ENCODE measurements at places on chromosomes 5 and 9.

DNA sequence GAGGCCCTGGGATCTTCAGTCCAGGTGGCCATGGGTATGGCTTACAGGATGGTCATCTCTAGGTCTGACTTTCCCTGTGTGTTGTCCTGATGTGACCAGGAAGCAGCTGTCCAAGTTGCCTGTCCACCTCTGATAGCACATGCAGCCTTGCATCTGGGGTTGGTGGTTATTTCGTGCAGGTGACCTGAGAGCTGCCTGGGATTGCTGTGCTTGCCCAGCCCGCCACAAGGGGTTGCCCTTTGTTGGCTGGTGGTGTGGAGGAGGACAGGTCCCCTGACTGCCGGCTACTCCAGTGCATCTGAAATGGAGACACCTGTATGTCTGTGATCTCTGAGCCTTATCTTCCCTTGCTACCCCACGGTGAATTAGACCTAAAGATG is 212.6 kb downstream of the ARHGAP26 start:
- no peak for DNase-seq

DNA sequence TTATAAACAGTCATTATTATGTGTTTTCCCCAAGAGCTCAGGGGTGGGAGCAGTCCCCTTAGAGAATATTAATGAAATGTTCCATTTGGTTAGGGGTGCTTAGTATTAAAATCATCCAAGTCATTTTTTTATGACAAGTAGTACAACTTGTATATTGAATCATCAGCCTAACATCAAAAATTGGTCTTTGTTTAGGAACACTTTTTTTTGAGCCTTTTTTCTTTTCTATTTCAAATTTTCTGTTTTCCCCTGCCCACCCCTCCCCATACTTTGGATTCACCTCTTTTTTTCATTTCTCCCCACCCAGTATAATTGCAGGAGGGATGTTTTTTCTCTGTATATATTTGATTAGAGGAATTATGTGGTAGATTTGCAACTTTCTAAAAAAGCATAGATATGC is 25.8 kb downstream of the RBM27 start:
- DNase-seq: no peak

DNA sequence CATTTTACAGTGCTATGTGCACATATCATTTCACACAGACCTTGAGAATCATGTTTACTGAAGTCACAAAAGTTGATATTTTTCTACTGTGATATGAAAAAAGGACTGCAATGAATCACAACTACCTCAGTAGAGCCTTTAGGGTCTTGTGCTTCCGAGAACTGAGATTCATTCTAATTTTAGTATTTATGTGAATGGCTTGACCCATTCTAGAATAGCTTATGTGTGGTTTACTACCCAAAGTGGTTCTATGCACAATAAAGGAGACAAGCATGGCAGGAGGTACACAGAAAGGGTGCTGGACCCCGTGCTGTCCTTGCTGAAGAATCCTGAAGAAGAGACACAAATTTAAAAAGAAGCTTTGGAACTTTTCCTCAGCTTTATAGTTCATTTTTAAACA is 28.2 kb downstream of the MEF2C start:
- no peak for DNase-seq

DNA sequence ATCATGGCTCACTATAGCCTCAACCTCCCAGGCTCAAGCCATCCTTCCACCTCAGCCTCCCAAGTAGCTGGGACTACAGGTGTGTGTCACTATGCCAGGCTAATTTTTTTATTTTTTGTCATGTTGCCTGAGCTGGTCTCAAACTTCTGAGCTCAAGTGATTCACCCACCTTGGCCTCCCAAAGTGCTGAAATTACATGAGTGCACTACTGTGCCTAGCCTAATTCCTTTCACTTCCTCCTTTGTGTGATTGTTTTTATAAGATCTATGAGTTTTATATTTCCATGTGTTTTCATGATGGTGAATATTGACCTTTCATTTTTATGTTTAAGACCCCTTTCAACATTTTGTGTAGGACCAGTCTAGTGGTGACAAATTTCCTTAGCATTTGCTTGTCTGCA is 55.2 kb upstream of the IL12B start:
- no peak for DNase-seq

GRCh38 chr5:169652057-169652456 is 15.0 kb downstream of the DOCK2 start:
- DNase-seq: no peak

GRCh38 chr5:120447706-120448239 is 16.3 kb upstream of the PRR16 start:
- DNase-seq: no peak

DNA sequence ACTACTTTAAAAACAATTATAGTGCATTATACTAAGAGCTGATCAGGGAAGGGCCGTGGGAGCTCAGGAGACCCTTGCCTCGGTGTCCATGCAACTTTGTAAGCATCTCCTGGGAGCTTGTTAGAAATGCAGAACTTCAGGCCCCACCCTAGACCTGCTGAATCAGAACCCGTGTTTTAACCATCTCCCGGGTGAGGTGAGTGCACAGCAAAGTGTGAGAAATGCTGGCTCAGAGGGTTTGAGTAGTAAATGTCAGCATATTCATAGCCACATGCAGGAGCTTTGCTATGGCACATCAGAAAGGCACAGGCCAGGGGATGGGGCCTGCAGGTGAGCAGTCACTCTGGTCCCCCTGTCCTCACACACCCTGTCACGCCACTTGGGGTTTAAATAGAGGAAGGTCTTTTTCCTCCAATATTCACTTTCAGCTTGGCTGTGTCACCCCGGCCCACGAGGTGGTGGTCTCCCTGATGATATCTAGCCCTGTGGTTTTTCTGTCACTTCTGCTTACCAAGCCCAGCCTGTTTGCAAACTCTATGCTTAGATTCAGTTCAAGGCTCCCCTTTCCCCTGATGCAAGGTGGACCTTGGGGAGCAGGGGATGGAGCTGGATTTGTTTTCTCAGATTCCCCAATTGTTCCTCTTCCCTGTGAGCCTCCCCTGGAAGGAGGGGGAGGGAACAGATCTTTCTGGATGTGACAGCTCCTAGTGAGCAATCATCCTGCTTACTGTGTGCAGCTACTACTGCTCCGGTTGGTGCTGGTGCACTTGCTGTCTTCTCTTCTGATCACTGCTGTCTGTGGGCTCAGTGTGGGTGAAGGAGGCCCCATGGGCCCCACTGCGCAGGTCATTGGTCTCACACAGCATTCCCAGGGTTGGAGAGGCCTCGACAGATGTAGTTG is 51.8 kb upstream of the TGFBR1 start:
- DNase-seq: no peak

DNA sequence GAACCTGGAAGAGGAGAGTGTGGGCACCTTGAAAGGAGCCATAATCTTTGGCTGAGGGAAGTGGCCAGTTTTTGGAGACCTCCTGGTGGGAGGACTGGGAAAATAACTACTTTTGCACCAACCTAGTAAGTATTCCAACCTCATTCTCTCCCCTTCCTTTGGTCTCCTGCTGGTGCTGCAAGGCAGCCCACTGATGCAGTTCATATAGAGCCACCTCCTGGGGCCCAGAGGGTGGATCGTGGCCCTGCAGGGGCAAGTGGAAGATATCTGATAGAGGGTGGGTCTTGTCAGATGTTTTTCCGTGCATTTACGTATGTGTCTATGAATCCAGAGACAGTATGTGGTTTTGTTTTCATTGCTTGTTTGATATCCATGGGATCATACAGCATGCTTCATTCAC is 172.8 kb upstream of the PITX1 start:
- DNase-seq: no peak

DNA sequence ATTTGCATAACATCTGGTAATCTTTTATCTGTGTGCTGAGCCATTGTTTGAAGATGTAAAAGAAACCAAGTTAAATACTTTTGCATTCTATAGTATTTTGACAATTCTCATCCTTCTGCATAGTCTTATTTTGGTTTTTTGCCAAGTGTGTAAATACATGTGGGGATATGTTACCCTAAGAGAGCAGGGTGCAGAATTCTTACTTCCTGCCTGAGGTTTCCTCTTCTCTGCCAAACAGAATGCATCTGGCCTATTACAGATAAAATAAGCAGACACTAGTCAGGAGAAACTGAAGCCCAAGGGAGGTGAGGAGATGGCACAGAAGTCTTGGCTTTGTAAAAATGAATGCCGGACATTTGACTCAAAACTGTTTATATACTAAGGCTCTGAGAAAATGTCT is 462.1 kb downstream of the TMEM38B start:
- no peak for DNase-seq

DNA sequence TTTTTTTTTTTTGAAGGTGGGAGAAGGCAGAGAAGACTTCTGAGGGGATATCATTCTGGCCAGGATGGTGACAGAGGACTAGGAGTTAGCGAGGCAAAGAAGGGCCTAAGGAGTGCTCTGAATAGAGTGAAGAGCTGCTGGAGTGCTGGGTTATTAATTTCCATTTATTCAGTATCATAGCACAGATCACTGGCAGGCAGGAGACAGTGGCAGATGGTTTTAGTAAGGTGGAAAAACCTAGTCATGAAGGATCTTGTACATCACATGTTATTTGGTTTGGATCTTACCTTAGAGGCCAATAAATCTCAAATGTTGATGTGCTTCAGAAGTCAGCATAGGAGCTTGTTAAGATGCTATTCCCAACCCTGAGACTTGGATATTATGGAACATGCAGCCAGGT is 165.5 kb downstream of the TTLL11 start:
- DNase-seq: no peak

GRCh38 chr9:133540698-133541025 is 6.2 kb downstream of the ADAMTSL2 start:
- no peak for DNase-seq

- DNase-seq: no peak
Measured at GRCh38 chr5:172410160-172410559, 44.2 kb downstream of the SH3PXD2B start.

- DNase-seq: no peak
Measured at GRCh38 chr9:92534204-92534603, 1.6 kb downstream of the ECM2 start.

- no peak for DNase-seq
Measured at GRCh38 chr9:87446527-87446926, 51.1 kb upstream of the DAPK1 start.

DNA sequence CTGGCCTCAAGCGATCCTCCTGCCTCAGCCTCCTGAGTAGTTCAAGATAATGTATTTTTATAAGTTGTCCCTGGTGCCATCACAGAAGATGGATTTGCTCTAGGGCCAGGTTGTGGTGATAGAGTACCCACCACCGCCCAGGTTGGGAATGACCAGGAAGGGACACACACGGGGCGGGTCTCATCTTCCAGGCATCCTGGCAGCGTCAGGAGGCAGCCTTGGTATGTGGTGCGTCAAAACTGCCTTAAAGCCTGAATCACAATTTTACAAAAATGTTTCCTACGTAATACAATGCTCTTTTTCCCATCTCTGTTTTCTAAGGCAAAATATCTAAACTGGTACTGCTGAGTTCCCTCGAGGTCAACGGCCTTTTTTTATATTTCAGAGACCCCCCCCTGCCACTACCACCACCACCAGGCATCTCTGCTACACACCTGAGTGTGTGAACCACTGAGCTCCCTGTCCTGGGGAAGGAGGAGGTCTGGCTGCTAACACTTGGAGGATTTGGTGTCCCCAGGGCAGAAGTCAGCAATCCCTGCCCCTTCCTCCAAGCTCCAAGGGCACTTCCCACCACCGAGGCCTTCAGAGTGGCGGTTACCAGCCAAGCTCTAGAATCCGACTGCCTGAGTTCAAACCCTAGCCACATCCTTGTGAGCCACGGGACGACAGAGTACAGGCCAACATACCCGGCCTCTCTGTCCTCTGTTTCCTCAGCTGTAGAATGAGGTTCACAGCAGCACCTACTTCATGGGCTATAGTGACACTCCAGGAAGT is 47.3 kb downstream of the SLC6A7 start:
- no peak for DNase-seq

DNA sequence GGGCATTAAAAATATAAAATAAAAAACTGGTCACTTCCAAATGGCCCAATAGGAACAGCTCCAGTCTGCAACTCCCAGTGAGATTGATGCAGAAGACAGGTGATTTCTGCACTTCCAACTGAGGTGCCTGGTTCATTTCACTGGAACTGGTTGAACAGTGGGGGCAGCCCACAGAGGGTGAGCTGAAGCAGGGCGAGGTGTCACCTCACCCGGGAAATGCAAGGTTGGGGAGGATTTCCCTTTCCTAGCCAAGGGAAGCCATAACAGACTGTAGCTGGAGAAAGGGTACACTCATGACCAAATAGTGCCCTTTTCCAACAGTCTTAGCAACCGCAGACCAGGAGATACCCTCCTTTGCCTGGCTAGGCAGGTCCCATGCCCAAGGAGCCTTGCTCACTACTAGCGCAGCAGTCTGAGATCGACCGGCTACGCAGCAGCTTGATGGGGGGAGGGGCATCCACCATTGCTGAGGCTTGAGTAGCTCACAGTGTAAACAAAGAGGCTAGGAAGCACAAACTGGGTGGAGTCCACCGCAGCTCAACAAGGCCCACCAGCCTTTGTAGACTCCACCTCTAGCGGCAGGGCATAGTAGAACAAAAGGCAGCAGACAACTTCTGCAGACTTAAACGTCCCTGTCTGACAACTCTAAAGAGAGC is 12.7 kb downstream of the RLN1 start:
- no peak for DNase-seq

DNA sequence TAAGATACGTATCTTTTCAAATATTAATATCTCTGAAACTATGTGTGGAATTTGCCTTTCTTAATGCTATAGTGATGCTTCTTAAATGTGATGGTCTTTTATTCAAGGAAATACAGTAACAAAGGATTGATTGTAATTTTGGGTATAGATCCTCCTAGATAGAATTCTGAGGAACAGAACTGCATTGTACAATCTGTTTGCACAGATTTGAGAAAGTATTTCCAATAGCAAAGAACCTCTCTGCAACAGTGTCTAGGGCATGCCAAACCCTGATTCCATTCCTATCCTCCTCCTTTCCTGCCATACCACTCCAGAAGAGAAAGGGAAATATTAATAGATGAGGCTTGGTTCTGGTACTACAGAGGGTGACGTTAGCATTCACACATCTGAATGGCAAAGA is 10.4 kb downstream of the SMIM15 start:
- no peak for DNase-seq

DNA sequence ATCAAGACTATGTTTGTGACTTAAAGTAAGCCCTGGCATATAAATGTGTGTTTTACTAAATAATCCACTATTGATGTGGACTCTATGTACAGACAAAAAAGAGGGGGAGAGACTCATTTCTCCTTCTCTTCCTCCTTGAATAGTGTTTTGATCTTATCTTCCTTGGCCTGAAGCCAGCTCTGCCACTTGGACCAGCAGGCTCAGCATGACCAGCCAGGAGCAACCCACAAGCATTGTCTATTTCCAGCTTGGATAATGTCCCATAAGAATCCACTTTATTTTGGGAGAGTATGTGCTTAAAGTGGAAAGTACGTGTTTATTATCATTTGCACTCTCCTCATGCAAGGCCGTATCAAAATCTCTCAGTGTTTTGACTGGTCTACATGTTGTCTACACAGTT is 23.8 kb upstream of the SLC46A2 start:
- DNase-seq: no peak

GRCh38 chr5:132425009-132425937 is 55.8 kb downstream of the SLC22A5 start:
- DNase-seq: no peak
